ENCODE measurements at places on chromosomes 16 and 17.

GRCh38 chr17:50550661-50551432 is 3.9 kb downstream of the SPATA20 start:
- DNase-seq: peak; percentile 61

DNA sequence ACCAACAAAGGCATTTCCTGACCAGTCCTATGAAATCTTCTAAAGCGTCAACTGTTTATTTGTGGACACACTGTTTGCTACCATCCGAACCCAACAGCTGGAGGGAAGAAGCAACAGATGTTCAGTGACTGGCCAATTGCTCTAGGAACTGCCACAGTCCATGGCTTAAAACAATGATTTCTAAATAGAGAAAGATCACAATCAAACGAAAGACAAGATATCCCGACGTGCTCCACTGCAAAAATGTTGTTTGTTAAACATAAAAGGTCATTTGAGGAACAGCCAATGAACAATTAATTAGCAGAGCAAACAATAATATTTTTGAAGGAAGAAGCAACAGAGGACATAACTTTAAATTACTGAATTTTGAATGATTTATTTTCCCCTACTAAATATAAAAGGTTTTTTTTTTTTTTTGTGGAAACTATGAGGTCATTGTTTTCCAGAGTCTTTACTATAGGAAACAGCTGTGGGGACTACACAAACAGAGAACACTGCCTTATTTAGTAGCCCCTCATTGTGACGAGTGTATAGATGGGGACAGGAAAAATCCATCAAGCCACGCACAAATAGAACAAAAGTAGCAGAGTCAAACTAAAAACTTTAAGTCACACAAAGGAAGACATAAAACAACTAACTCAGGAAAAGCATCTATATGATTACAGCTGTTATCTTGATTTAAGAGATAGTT is 17.2 kb downstream of the USP31 start:
- no peak for DNase-seq

- DNase-seq: no peak
Observed at GRCh38 chr17:79053251-79053925, 21.2 kb upstream of the ENGASE start.

GRCh38 chr16:53159781-53160436 is 105.1 kb downstream of the CHD9 start:
- DNase-seq: no peak

DNA sequence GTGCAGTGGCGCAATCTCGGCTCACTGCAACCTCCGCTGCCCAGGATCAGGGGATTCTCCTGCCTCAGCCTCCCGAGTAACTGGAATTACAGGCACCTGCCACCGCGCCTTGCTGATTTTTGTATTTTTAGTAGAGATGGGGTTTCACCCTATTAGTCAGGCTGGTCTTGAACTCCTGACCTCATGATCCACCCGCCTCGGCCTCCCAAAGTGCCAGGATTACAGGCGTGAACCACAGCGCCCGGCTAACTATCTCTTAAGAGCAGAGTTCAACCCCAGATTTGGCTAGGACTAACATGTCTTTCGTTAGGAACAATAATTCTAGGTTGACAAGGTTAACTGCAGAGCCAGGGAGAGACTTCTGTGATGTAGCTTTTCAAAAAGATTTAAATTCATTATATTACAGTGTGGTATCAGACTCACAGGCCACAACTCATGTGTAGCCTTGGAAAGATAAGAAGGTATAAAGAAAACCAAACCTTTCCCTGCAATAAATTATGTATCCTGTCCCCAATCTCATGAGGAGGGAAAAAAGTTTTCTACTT is 4.3 kb downstream of the CHTF8 start:
- no peak for DNase-seq

DNA sequence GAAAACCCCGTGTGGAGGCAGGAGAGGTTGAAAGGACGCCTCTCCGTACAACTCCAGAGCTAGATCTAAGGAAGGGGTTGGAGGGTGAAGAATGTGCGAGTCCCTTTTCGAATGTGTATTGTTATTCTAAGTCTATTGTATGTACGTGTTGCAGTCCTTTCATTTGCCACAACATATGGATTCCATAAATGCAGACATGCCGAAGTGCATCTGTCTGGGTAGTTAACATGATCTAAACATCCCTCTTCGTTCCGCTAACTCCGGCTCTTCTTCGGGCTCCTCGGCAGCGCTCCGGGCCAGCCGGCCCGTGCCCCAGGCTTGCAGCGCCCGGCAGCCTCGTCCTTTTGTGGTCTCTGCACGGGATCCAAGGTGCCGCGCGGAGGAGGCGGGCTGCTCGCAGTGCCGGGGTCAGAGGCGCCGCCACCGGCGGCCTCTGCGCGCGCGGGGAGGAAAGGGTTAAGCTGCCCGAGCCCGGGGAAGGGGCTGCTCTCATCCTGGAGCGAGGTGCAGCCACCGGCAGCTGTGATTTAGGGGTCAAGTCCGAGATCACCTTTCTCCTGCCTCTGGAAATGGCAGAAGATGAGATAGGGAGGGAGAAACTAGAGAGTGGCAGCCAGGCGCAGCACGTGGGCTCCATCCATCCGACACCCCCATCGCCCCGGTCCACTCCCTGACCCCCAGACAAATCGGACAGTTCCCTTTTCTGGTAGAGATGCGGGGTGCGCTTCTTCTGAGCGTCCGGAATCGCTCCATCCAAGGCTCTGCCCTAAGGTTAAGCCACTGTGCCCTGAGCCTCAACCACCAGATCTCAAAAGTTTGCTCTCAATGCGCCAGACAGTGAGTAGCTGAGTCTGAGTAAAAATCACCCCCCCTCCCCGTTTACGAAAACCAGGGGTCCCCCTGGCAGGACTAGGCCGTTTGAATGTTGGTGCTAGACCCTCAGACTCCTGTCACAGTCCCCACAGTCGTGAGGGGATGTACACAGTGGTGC is 15.1 kb upstream of the ZFHX3 start:
- DNase-seq: no peak

- no peak for DNase-seq
Observed at GRCh38 chr17:58534901-58535421, 20.5 kb upstream of the MTMR4 start.

GRCh38 chr17:3848229-3848835 is 2.3 kb upstream of the NCBP3 start:
- no peak for DNase-seq

DNA sequence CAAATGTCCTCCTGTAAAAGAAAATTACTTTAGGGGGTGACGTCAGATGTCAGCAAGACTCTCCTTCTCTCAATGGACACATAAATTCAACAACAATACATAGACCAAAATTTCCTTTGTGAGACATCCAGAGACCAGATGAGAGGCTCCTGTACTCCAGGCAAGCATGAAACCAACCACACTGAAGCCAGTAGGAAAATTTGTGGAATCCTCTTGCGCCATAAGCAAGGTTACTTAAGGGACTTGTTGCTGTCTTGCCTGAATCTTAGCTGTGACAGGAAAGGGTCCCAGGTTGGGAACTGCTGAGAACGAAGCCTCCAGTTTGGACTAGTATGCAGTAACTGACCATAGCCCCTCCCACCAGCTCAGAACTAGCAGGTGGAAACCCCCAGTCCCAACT is 56.0 kb downstream of the CEP112 start:
- DNase-seq: no peak

GRCh38 chr16:66933776-66934137 is 445 bp downstream of the CIAO2B start:
- DNase-seq: no peak
